Stimulated activated CD8-positive, alpha-beta memory T cell treated with anti-CD3 and anti-CD28 coated beads, Interleukin-4, amount 100 ng/mL, for 1 hour (primary cell): ENCODE measurements at places on chromosomes 1 and 21.

GRCh38 chr1:236073307-236073897 is 8.5 kb upstream of the NID1 start:
- DNase-seq = no peak

- DNase-seq = no peak
Observed at GRCh38 chr1:51727366-51727765, 110.5 kb downstream of the OSBPL9 start.

DNA sequence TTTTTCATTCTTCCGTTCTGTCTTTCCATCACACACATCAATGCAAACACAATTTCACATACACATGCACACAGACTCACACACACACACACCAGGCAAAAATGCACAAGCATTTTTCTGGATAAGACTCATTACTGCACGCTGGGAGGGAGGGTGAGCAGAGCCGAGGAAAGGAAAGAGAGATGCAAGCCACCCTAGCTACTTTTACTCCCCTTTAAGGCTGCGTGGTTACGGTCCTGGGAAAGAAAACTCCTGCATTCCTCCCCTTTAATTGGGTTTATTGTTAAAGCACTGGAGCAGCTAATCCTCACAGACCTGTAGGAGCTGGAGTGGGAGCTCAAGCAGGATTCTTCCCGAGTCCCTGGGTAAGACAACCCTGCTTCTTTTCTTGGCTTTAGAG is at the start of gene CAMK1G:
TSS of gene CAMK1G (plus strand) at position 307 of the 400 bp plus-strand sequence. CDS start 11,270 bp downstream, outside the sequence.
- no peak for DNase-seq

GRCh38 chr1:79302380-79302930 is 295.9 kb upstream of the ADGRL4 start:
- no peak for DNase-seq

GRCh38 chr1:57007948-57008347 is 42.1 kb upstream of the C8B start:
- no peak for DNase-seq

- DNase-seq = no peak
Observed at GRCh38 chr1:78184460-78185072, 138.8 kb downstream of the GIPC2 start.

DNA sequence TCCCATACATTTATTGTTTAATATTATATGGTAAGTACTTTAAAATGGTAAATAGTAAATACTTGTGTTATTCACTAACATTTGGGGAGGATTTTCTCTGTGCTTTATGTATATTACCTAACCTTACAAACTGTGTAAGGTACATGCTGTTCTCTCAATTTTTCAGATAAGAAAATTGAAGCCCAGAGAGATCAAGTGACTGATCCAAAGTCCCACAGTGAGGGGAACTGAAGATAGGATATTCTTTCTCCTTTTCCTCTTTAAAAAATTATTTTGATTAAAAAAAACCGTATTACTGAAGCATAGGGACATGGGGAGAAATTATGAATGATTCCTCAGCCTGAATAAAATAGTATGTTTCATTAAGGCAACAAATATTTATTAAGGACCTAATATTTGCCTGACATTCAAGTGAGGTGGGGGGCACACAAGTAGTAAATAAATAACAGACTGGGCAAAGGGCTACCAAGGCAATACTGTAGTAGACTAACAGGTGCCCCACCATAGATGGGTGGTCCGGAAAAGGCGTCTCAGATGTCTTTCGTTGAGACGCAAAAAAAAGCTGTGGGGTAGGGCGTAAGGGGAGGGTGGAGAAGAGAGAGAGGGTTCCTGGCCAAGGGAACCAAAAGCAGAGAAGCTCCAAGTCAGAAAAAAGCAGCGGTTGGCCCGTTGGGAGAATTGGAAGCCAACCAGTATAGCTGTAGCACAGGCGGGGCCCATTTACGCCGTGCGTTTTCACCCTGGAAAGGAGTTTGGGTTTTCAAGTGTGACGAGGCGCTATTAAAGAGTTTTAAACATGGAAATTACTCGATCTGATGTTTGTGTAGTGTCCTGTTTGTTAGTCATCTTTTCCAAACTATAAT is 944 bp upstream of the AGO3 start:
- peak; percentile 2 for DNase-seq

- no peak for DNase-seq
Observed at GRCh38 chr1:10979483-10979920, 33.0 kb upstream of the TARDBP start.

DNA sequence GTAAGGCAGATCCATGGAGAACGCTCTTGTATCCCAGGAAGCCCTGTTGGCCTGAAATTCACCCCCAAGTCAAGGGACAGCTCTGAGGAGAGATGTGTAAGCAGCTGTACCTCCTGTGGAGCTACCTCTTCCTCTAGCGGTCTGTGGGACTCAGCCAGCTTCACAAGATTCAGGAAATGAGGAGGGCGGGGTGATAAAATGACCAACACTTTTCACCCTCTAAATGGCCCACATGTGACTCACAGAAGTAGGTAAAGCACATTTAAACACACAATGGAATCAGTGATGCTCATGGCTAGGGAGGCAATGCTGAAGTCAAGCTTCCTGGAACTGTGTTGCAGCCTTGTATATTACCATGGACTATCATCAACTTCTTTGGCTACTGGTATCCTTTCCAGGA is at the start of gene SH2D1B:
TSS of gene SH2D1B (minus strand) at position 135 of the 400 bp plus-strand sequence. CDS start at position 15, 120 bp downstream.
- no peak for DNase-seq

GRCh38 chr1:153533689-153534201 is 2.0 kb downstream of the S100A6 start:
- DNase-seq = no peak

DNA sequence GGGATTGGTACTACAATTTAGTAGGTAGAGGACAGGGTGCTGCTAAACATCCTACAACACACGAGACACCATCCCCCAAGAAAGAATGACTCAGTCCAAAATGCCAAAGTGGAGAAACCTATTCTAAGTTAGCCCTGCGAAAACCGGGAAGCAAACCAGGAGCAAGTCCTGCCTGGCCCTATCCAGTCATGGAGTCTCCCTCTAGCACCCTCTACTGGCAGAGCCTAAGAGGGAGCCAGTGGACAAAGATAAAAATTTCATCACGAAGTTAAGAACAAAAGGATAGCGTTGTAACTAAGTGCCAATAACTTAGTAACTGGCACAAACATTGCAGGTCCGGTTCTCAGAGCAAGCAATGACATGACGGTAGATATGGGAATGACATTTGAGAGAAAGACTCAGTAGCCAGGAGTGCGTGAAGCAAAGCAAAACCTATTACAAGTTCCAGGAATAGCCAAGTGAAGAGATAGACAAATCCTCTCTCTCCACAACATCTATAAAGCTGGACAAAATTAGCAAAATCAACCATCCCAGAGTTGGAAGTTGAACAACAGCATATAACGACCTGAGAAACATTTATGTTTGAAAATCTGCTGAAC is 383.5 kb downstream of the OMA1 start:
- no peak for DNase-seq

DNA sequence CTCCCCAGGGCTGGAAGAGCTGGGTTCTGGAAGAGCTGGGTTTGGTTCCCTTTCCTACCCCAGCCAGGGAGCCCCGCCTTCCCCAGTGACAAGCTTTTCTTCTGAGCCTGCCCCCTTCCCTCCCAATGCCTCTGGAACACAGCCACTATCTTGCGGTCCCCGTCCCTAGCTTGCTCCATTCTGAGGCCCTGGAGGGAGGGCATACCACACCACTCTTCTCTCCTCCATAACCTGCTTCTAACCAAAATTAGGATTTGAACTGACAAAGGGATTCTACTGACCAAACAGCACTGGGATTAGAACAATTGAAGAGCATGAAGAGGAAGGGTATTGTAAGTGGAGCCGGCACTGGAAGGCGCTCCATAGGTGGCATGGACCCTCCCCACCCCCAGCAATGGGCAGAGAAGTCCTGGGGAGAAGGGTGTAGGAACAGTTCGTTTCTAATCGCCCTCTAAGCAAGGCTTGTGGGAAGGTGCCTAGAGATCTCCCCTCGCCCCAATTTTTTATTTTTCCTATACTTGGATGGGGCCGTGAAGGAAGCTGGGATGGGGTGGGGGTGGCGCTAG is 690 bp downstream of the C1orf216 start:
- DNase-seq = no peak

DNA sequence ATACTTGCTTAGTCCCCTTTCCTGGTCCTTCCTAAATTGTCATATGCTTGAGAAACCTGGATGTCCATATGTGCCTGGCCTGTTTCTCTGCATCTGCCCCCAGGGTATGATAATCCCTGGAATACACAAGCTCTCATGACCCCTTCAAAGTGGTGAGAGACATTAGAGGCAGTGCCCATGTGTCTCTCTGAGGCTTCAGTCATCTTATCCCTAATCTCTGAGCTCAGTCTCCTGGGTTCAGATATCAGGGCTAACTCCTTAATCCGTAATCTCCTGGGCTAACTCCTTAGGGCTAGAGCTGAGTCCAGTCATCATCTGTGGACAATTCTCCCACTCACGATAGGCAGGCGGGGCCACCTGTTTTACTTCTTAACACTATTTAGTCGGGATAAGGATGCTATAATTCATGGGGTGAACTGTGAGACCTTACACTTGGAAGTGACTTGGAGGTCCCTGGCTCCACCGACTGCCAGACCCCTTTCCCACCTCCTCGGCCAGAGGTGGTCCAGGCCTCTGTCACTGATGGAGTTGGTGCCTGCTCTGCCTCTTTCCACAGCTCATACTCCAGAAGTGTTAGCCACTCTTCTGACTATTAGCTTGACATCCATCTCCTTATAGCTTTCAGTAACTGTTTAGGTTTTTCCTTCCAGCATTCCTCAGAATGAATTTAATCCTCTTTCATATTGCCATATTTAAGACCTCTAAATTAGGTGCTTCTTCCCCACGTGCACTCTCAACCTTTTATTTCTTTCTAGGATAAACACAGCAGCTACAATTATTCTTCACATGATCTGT is 22.7 kb downstream of the CCN1 start:
- no peak for DNase-seq

- no peak for DNase-seq
Observed at GRCh38 chr1:15579683-15580047, 5.2 kb downstream of the AGMAT start.

GRCh38 chr1:46784666-46785065 is 14.2 kb upstream of the CYP4B1 start:
- no peak for DNase-seq

GRCh38 chr1:181181792-181182585 is 93.5 kb downstream of the IER5 start:
- DNase-seq = no peak

- no peak for DNase-seq
Observed at GRCh38 chr1:169957884-169958283, 64.2 kb upstream of the SCYL3 start.

DNA sequence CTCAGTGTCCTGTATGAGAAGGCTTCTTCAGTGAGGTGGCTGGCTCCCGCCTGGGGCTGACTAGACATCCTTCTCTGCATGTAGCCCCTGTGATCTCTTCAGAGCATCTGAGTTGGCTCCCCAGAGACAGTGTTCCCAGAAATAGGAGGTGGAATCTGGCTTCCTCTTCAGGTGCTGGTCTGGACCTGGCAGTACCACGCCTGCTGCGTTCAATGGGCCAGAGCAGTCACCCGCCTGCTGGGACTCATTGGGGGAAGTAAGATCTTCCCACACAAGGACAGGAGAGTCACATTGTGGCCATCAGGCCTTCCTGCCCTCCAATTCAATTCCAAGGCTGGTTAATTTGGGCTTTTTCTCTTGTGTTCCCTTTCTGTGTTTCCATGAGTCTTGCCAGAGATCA is 51.0 kb downstream of the ADARB1 start:
- no peak for DNase-seq

DNA sequence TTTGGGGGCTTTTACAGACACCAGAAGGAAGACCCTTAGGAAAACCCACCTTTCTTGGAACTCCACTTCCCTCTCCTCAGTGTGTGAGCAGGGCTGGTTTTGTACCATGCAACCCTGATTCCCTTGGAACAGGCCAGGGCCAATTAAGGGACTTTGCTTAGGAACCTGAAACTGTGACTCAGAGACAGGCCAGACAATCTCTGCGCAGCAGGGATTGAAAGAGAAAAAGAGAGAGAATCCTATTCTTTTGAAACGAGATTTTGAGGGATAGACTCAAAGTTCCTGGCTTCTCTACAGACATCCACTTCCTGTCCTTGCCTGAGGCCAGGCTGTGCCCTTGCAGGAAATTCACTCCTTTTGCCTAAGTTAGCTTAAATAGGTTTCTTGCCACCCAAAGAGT is 23.1 kb upstream of the C1orf198 start:
- no peak for DNase-seq

GRCh38 chr1:232452117-232452516 is 177.8 kb downstream of the SIPA1L2 start:
- DNase-seq = no peak

GRCh38 chr1:17095141-17095540 is 24.1 kb downstream of the PADI2 start:
- DNase-seq = no peak

GRCh38 chr1:145849356-145850160 is 4.1 kb downstream of the NUDT17 start:
- no peak for DNase-seq

- DNase-seq = no peak
Observed at GRCh38 chr1:232968391-232968790, 18.0 kb downstream of the NTPCR start.

GRCh38 chr1:244705261-244706234 is 52.6 kb downstream of the DESI2 start:
- no peak for DNase-seq

DNA sequence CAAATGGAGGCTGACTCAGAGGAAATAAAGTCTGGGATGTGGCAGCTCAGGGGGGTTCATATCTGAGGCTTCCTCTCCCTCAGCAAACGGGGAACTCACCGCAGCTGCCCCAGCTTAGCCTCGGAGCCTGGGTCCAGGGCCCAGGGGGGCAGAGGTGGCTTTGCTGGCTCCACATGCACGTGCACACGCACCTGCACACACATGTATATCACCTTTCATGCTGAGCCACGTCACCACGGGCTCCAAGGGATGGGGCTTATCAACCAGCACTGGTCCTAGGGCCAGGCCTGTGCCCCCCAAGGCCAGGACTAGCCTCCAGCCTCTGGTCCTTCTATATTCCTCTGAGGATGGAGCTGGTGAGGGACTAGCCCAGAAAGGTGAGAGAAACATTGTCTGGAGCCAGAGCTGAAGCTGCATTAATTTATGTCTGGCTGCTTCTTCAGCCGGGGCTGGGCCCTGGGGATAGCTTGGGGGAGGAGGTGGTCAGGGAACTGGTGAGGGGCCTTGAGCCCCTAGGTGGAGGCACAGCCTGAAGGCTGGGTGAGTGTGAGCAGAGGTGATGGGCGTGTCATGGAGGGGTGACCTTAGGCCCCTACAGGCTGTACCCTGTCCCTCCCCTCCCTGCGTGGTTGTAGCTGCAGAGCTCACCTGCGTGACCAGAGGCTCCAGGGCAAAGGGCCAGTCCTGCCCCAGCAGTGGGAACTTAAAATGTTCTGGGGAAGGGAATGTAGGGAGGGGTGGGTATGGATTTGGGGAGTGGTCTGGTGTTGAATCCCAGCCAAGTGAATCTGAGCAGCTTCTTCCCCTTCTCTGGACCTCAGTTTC is 520.8 kb downstream of the PTPRU start:
- DNase-seq = no peak

- no peak for DNase-seq
Observed at GRCh38 chr1:119327450-119328155, 41.0 kb upstream of the HAO2 start.

- DNase-seq = no peak
Observed at GRCh38 chr1:61132176-61132638, 49.8 kb downstream of the NFIA start.

GRCh38 chr1:229579059-229579673 is 20.7 kb upstream of the ABCB10 start:
- DNase-seq = no peak
